Activated naive CD8-positive, alpha-beta T cell treated with anti-CD3 and anti-CD28 coated beads for 36 hours (primary cell): ENCODE measurements at places on chromosomes 1 and 21. TPM values are rescaled to one million over a fixed set of nuclear protein-coding genes. Genes with fewer than 3 reads are reported as not detected.

GRCh38 chr1:169514566-169515270, 29.0 kb upstream of the SLC19A2 start:
- DNase-seq = no peak

GRCh38 chr21:40671716-40672115, 175.2 kb downstream of the DSCAM start:
- DNase-seq = no peak

- no peak for DNase-seq
Observed at GRCh38 chr21:33121715-33122475, 52.0 kb downstream of the OLIG1 start.

GRCh38 chr1:164598719-164599118, 39.7 kb downstream of the PBX1 start:
- no peak for DNase-seq

DNA sequence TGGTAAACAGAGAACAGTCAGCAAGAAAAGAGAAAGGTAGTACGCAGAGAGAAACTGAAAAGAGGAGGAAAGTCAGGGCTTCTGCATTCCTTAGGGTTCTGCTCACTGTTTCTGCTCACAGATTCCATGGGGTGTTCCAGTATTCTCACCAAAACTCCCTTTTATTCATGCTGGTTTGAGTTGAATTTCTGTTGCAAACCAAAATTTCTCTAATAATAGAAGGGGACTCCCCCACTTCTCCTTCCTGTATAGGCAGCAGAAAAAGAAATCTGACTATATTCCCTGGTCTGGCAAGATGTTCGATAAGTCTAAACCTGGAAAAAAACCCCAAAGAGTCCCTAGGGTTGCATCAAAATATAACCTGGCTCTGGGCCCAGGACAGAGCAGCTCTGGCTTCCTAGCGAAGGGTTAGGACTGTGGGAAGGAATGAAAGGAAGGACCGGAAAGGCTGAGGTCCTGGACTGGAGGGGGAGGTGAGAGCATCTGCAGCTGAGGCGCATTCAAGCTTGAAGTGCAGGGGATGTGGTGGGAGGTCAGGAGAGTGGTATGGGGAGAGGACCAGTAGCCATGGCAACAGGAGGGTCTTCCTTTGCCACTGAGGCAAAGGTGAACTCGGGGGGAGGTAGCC, 18.8 kb upstream of the RGS16 start:
- no peak for DNase-seq

DNA sequence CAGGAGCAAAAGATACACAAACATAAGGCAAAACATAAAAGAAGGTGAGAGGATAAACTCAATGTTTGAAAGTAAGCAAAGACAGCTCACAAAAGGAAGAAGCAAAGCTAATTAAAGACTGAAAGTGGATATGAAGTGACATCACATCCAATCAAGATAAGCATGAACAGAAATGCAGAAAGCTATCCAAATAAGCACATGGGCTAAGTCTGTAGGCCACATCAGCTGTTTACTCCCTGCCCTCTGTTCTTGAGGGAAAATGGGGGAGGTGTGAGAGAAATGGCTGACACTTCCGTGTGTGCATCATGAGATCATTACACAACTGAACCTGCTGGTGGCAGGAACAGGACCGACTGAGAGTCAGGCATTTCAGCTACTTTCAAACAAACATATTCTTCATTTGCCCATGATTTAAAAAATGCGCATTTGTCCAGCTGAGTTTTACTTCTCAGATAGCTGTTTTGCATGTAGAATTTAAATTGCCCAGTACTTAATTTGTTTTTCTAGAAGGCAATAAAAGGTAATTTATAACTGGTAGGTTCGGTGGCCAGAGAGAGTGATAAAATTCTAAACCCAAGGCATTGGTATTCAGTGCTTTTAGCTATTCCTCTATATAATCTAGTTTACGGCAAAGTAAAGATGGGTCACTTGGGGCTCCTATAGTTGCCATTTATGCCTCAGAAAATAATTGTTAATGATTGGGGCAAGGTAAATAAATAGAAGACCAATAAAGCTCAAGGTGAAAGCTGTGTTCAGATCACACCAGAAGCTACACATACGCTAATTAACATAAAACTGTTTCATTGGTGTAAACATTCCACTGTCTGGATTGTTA, 27.2 kb upstream of the MAN1A2 start:
- no peak for DNase-seq

- DNase-seq = no peak
Observed at GRCh38 chr1:66571789-66572188, 37.8 kb downstream of the SGIP1 start.

GRCh38 chr1:224502459-224503160, 68.0 kb upstream of the WDR26 start:
- DNase-seq = no peak

GRCh38 chr1:55474168-55474786, 259.1 kb upstream of the USP24 start:
- DNase-seq = no peak

GRCh38 chr1:71080230-71080738, 551 bp downstream of the ZRANB2 start:
- no peak for DNase-seq

DNA sequence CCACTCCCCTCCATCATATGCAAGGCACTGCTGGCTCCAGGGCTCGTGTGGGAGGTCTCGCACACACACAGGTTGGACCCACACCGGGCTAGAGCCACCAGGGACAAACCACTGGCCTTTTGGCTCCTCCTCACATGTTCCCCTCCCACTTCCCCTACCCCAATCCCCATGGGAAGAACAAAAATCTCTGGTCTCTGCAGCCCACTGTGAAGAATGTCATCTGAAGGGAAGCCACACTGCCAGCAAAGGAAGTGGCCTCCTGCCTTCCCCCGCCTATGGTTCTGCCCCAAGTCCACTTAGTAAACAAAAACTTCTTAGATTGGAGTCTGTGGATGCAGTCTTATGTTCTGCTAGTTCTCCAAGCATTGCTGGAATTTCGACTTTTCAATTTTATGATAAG, 24.2 kb downstream of the OLFML3 start:
- no peak for DNase-seq

- DNase-seq = no peak
Observed at GRCh38 chr1:147509786-147510395, 31.4 kb upstream of the BCL9 start.

- DNase-seq = no peak
Observed at GRCh38 chr1:40399984-40400704, 26.6 kb downstream of the SMAP2 start.

- no peak for DNase-seq
Observed at GRCh38 chr1:29673228-29673500, 436.8 kb downstream of the PTPRU start.

- no peak for DNase-seq
Observed at GRCh38 chr1:170680428-170680827, 16.5 kb downstream of the PRRX1 start.

GRCh38 chr1:119116725-119117124, 23.7 kb downstream of the WARS2 start:
- no peak for DNase-seq

DNA sequence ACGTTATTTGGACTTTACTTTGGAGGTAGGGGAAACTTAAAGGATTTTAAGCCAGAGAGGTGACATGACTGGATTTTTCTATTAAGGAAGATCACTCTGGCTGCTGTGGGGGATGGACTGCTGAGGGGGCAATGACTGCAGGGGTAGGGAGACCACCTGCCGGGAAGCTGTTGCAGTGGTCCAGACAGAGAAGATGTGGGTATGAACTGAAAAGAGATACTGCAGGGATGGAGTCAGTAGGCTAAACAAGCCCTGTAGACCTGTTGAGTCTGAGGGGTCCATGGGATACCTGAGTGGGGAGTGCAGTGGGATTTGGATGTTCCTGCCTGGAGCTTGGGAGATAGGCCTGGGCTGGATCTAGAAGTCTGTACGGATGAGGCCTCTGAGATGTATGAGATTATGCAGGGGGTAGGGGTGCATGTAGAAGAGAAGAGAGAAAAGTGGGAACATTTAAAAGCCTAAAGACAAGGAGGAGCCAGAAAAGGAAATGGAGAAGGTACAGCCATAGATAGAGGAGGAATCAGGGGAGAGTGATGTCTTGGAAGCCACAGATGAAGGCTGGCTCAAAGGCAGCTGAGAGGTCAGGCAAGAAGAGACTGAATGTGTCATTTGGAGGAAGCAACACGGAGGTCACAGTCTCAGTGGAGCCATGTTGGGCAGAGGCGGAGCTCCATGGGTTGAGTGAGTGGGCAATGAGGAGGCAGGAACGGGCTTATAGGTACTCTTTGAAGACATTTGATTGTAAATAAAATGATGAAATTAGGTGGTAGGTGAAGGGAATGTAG, 25.9 kb upstream of the KCNA2 start:
- DNase-seq = no peak

DNA sequence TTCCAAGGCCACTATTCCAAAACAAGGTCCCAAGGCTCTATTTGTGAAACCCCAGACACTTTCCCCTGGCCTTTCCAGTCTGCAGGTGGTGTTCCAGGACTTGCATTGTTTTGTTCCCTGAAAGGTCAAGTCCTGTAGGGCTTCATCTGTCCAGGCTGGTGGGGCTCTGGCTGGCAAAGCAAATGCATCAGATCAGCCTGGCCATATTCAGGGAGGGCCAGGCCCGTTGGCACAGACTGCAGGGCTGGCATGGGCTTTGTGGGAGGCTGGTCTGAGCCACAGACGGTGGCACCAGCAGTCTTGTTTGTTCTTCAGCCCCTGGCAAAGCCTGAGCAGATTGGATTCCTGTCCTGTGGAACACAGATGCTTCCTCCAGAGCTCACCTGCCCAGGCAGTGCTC, 93.0 kb downstream of the SPATA46 start:
- DNase-seq = no peak

DNA sequence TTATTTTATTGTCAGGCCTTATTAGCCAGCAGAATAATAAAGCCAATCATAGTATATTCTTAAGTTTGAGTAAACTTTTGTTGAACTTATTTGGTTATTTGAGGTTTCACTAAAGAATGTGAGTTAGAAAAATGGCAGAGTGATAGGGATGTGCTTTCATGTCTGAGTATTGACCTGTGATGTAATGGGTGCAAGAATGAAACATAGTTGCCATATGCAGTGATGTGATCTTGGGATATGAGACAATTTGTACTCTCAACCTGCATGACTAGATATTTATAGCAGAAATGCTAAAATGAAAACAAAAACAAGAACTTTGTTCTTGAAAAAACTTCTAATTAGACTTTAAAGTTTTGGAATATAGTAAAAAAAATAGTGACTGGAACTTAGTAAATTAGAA, 97.9 kb downstream of the DISP1 start:
- DNase-seq = no peak

- DNase-seq = peak; percentile 80
Observed at GRCh38 chr1:26110731-26111529, 694 bp upstream of the PDIK1L start.

- no peak for DNase-seq
Observed at GRCh38 chr1:109931189-109931731, 20.6 kb downstream of the CSF1 start.

DNA sequence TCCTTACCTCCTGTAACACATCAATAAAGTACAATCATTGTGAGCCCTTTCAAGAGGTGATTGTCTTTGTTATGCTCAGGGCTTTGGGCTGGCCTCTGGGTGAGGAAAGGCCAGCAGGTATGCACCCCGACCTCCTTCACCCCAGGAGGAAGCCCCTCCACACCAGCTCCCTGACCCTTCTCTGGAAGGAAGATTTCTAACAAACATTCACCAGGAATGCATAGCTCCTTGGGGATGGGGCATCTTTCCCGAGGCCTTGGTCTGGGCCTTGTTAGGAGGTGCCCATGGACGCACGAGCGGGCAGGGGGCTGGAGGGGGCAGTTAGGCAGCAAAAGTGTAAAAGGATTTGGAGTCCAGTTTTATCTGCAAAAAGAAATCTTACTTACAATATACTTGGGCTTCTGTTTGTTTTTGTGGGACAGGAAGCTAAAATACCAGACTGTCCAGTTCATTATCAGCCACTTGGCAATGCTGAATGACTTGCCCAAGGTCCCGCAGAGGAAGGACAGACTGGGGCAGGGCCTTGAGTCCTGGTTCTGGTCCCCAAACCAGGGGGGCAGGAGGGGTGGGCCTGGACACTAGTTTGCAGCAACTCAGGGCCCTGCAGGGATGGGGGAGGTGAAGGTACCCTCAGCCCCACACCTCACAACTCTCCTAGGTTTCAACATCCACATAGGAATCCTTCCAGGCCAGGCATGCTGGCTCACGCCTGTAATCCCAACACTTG, 10.1 kb downstream of the ZC3H12A start:
- DNase-seq = no peak

MSH4 gene
- 0.35 TPM for total RNA-seq

FCRL6 gene
- not detected for total RNA-seq

OR10J1 gene
- not detected for total RNA-seq

CSF3R gene
- 0.06 TPM for total RNA-seq

PODN gene
- total RNA-seq = not detected

DDR2 gene
- total RNA-seq = 0.19 TPM

TNFRSF9 gene
- 149 TPM for total RNA-seq

OR2AK2 gene
- total RNA-seq = not detected

VSIG8 gene
- not detected for total RNA-seq

KIF14 gene
- total RNA-seq = 17.8 TPM

CCDC181 gene
- total RNA-seq = 0.52 TPM

LRRC71 gene
- not detected for total RNA-seq

CLCN6 gene
- 13.3 TPM for total RNA-seq

MTX1 gene
- total RNA-seq = 72.5 TPM

SLC22A15 gene
- 0.47 TPM for total RNA-seq

CLDN17 gene
- total RNA-seq = not detected

APOBEC4 gene
- total RNA-seq = not detected

CD34 gene
- total RNA-seq = not detected

MTARC1 gene
- 0.33 TPM for total RNA-seq

PGLYRP3 gene
- total RNA-seq = not detected
